ENCODE measurements at places on chromosomes 7 and 10.

DNA sequence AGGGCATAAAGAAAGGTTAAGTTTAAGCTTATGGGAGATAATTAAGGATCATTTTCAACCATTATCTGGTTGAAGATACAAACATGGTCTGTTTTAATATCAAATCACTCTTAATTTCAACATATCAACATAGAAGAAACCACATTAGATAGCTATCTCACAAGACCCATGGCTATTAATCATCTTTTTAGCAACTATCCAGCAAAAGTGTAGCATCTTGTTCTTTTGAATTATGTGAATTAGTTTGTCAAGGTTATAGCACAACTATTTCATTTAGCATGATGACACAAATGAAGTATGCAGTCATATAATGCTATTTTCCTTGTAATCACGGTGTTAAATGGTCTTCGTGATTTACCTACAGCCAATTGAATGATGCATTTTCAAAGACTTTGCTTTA lies 58.9 kb upstream of the PPP1R9A start:
- peak; percentile 4 for DNase-seq

GRCh38 chr7:15921576-15921975 lies 235.1 kb upstream of the MEOX2 start:
- DNase-seq: peak; percentile 88

DNA sequence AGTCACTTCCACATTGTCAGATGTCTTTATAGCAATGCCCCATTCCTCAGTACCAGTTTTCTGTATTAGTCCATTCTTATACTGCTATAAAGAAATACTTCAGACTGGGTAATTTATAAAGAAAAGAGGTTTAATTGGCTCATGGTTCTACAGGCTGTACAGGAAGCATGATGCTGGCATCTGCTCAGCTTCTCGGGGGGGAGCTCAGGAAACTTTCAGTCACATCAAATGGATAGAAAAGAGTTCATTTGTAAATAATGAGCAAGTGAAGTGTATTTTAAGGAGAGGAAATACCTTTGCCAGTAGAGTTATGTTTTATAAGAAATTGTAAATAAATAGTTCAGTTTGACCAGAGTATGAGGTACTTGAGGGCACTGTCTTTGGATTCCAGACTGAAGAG lies 50.5 kb downstream of the TMEM60 start:
- no peak for DNase-seq

- no peak for DNase-seq
Observed at GRCh38 chr7:16741676-16742075, 11.9 kb upstream of the TSPAN13 start.

DNA sequence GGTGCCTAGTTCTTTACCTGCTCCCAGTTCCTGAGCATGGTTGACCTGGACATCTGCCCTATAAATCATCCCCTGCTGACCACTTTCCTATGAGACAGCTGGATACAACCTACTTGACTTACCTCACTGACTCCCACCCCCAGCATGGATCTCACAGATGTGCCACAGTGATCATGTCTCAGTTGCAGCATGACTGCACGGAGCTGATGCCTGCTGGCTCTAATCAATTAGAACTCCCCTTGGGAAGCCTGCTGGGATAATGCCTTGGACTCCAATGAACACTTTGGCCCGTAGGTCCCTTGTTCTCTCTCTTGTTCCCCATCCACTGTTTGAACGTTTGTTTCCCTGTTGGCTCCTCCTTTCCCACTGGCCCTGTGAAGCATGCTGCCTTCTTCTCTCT lies 271.2 kb upstream of the IGFBP3 start:
- no peak for DNase-seq

GRCh38 chr7:36747280-36748016 lies 23.2 kb upstream of the AOAH start:
- peak; percentile 72 for DNase-seq

- no peak for DNase-seq
Observed at GRCh38 chr7:158771213-158771834, 58.0 kb downstream of the ESYT2 start.

GRCh38 chr10:48990226-48990625 lies 50.6 kb upstream of the LRRC18 start:
- no peak for DNase-seq

- DNase-seq: no peak
Observed at GRCh38 chr10:110443239-110444003, 54.3 kb upstream of the DUSP5 start.

- peak; percentile 41 for DNase-seq
Observed at GRCh38 chr10:24723386-24723787, 300 bp downstream of the ARHGAP21 start.

DNA sequence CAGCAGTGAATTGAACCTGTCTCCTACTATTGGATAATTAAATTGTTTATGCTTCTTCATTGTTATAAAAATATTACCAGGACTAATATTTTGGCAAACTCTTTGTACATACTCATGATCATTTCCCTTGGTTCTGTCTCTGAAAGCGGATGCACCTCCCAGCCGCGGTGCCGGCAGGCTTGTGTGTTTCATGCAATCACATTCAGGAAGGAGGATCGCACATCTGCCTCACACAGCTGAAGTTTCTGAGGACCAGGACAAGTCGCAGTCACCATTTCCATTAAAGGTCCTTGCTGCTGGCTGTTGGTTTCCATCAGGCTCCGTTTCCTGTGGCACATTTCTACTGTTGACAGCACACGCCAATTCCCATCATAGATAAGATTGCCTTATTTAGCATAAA lies 117.8 kb upstream of the SHH start:
- no peak for DNase-seq

GRCh38 chr10:93495654-93496321 lies 624 bp upstream of the CEP55 start:
- peak; percentile 74 for DNase-seq

DNA sequence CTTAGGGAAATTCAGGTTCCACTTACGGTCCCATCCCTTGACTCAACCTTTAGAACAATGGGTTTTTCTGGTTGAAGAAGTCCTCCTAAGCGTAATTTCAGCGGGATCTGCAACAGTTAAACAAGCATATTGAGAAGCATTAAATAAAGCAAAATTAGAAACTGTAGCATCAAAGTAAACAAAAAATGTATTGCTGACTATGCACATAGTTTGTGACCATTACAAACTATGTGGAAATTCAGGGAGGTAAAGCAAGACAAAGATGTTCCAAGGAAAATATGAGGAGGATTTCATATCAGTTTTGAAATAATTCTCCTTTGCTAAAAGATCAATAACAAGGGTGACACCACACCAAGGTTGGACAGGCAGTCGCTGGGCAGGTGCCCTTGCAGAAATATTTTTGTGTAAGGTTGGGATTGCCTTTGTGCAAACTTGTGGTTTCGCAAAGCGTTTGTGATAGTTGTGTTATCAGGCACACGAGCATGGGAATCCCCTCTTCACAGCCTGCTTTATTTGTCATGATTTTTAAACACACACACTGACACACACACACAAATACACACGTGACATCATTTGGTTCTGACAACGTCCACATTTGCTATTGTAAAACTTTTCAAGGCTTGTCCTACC lies 5.4 kb upstream of the CYP3A5 start:
- no peak for DNase-seq

DNA sequence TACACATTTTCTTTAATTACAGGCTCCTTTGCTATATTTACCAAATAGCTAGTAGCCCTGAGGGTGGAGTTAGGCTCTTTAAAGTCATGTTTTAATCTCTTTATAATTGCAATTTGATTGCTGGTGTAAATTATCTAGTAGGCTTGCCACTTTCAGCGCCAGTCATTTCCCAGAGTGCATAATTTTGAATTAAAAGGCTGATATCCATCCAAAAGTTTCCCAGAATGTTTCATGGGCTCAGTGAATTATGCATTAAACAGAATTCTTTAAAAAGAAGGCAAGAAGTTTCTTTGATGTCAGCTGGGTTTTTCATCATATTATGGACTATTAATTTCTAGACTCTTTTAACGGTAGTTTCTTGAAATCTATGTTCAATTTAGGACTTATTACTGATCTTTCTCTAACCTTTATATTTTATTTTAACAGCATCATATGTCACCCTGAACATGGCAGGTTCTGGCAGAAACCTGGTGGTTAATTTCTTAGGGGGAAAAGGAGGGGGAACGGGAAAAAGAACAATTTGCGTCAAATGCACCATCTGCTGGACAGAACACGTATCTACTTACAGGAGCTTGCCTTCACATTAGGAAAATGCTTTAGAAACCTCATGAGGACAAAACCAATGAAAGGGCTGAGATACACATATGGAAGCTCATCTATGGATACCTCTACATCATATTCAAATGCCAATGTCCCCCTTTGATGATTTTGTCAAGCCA lies 171.1 kb downstream of the GRM3 start:
- no peak for DNase-seq

DNA sequence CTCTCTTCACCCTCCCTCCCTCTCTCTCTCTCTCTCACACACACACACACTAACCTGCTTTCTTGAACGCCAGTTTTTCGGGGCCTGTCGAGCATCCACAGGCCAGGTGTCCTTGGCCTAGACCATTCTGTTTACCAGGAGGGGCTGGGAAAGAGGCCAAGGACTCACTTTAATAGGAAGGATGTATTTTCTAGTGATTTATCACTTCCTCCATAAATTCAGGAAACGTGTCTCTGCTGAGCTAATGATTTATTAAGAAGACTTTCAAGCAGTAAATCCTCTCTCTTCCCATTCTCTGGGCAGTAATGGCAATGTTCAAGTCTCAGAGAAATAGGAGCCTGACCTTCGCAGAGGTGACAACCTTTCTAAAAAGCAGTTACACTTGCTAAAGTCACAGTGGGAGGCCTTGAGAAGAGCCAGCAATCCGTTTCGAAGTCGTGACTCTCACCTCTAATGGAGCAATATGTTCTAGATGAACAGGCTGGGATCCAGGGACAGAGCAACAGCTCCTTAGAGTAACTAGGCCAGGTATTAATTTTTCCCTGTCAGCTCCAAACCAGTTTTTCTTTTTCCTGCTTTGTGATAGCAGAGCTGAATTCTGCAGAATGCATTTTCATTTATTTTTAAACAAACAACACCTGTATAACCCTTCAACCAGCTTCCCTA lies 1357.5 kb upstream of the SORCS1 start:
- no peak for DNase-seq

DNA sequence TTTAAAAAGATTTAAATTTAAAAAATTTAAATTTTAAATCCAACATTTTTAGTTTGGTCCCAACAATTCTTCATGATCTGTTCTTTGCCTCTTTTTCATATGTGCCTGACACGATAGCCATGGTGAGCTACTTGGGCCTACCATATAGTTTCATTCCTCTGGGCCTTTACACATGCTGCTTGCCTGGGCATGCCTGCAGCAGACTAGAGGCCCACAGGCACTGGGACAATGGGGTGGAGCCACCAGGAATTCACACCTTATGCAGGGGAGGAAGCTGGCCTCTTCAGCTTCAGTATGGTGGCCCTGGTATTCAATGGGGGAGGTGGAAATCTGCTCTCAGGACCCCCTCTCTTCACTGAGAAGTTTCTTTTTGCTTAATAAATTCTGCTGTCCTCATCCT lies 37.8 kb upstream of the ZNF365 start:
- no peak for DNase-seq

GRCh38 chr7:4123823-4124222 lies 558.3 kb upstream of the FOXK1 start:
- DNase-seq: peak; percentile 47

DNA sequence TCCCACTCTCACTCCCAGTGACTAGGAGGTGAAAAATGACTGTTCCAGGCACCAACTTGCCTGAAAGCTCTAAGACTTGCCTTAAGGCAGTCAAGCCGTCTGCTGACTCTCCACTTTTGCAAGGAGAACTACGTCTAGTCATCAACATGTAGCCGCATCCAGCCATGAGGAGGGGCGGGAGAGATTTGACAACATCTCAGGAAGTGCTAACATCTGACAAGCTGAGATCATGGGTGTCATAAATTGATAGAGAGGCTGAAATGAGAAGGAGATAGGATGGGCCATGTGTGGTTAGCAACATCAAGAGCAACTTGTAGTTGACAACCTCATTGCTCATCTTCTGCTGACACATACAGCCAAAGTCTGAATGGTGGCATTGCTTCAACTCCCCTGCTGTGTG lies 9.0 kb upstream of the TBXAS1 start:
- DNase-seq: no peak

GRCh38 chr7:41695661-41696322 lies 7.1 kb downstream of the INHBA start:
- peak; percentile 81 for DNase-seq

GRCh38 chr10:130028465-130028819 lies 64.4 kb upstream of the EBF3 start:
- DNase-seq: no peak

DNA sequence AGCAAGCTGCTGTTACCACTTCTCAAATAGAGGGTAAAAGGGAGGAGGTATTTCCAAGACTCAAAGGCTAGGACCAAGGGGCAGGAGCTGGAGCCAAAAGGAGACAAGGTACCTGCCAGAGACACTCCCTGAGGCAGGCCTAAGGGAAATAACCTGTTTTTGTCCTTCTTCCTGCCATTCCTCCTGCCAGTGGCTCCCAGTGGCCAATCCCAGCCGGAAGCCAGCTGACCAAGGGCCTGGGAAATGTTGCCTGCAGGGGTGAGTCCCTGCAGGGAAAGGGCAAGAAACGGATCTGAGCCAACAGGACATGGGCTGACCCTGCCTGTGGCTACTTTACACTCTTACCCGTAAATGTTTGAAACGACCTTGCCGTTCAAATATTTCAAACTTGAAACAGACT lies 3.5 kb downstream of the CYTH3 start:
- no peak for DNase-seq

DNA sequence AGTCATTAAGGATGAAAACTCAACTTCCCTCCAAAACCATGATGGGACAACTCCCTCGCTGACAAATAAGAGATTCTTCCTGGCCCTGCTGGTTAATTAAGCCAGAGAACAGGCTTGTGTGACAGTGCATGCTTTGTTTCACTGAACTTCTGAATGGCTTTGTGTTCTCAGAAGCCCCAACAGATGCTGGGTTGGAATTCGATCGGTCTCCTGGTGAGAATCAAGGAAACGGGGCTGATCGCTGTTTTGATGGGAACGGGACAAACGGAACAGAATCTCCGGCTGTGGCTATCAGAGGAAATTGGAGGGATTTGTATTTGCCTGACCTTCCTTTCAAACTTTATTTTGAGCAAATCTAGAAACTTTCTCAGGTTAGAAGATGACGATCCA lies 145.0 kb downstream of the RNF216 start:
- peak; percentile 44 for DNase-seq

- peak; percentile 51 for DNase-seq
Observed at GRCh38 chr10:10528563-10528910, 489.1 kb upstream of the CELF2 start.

DNA sequence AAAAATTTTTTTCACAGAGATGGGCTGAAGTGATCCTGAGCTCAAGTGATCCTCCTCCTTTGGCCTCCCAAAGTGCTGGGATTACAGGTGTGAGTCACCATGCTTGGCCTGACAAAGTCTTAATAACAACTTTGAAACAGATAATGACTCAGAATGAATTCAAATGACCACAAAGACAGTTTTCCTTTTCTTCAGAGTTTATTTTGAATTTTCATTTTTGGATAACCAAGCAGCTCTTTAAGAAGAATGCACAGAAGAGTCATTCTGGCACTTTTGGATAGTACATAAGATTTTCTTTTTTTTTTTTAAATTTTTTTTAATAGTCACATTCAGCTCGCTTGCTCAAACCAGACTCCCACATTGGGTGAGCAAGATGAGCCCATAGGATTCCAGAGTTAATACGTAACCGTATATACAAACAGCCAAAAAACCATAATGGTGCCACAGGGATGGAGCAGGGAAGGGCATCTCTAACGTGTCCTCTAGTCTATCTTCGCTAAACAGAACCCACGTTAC lies 43.0 kb upstream of the NMT2 start:
- DNase-seq: peak; percentile 90
